Bronchial smooth muscle cell (primary cell): ENCODE measurements at places on chromosomes 1 and 21. TPM values are rescaled to one million over a fixed set of nuclear protein-coding genes. Genes with fewer than 3 reads are reported as not detected.

The CCDC17 gene
- 0.77 and 0.79 TPM in 2 replicates for total RNA-seq

The SEC16B gene
- total RNA-seq, result 2.7 and 4.1 TPM in 2 replicates

The RPE65 gene
- not detected in 2 replicates for total RNA-seq

The TMEM82 gene
- not detected in 2 replicates for total RNA-seq

The COL9A2 gene
- total RNA-seq, result 2.5 and 4.3 TPM in 2 replicates

The SYT14 gene
- 2.7 and 3.6 TPM in 2 replicates for total RNA-seq

The CHD5 gene
- total RNA-seq, result under 0.01 and 0.16 TPM in 2 replicates
